ENCODE measurements at places on chromosomes 2 and 18. TPM values are rescaled to one million over a fixed set of nuclear protein-coding genes. Genes with fewer than 3 reads are reported as not detected.
A peak's percentile ranks its signal among the peaks of the same experiment; 100 is the strongest.

- peak; percentile 19 for DNase-seq
Observed at GRCh38 chr2:191569025-191569424, 108.9 kb upstream of the NABP1 start.

DNA sequence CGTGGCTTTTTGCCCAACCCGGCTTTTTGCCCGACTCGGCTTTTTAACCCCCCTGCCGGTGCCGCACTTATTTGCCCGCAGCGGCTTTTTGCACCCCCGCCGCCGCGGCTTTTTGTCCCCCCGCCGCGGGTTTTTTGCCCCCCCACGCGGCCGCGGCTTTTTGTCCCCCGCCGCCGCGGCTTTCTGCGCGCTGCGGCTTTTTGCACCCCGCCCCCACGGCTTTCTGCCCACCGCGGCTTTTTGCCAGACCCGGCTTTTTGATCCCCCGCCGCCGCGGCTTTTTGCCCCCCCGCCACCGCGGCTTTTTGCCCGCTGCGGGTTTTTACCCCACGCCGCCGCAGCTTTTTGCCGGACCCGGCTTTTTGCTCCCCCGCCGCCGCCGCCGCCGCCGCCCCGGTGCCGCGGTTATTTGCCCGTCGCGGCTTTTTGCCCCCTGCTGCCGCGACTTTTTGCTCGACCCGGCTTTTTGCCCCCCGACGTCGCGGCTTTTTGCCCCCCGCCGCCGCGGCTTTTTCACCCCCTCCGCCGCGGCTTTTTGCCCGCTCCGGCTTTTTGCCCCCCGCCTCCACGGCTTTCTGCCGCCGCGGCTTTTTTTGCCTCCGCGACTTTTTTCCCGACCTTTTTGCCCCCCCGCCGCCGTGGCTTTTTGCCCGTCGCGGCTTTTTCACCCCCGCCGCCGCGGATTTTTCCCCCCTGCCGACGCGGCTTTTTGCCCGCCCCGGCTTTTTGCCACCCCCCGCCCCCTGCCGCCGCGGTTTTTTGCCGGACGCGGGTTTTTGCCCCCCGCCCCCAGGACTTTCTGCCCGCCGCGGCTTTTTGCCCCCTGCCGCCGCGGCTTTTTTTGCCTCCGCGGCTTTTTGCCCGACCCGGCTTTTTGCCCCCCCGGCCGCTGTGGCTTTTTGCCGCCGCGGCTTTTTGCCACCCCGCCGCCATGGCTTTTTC lies 2786.5 kb downstream of the RPIA start:
- no peak for DNase-seq

- no peak for DNase-seq
Observed at GRCh38 chr2:130370490-130370889, 14.6 kb downstream of the PTPN18 start.

- DNase-seq, result no peak
Observed at GRCh38 chr2:178301649-178302238, 107.4 kb downstream of the OSBPL6 start.

DDX18 gene
- total RNA-seq, result 66.9 TPM

DNA sequence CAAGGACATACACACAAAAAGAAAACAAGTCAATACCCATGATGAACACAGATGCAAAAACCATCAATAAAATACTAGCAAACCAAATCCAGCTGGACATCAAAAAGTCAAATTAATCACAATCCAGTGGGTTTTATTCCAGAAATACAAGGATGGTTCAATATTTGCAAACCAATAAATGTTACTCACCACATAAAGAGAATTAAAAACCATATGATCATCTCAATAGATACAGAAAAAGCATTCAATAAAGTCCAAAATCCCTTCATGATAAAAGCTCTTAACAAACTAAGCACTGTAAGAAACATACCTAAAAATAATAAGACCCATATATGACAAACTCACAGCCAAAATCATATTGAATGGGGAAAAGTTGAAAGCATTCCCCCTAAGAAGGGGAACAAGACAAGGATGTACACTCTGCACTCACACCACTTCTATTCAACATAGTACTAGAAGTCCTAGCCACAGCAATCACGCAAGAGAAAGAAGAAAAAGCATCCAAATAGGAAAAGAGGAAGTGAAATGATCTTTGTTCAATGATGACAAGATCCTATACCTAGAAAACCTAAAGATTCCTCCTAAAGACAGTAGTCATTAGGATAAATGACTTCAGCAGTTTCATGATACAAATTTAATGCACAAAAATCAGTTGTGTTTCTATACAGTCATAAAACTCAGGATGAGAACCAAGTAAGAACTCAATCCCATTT lies 62.6 kb downstream of the TRAPPC8 start:
- no peak for DNase-seq

DNA sequence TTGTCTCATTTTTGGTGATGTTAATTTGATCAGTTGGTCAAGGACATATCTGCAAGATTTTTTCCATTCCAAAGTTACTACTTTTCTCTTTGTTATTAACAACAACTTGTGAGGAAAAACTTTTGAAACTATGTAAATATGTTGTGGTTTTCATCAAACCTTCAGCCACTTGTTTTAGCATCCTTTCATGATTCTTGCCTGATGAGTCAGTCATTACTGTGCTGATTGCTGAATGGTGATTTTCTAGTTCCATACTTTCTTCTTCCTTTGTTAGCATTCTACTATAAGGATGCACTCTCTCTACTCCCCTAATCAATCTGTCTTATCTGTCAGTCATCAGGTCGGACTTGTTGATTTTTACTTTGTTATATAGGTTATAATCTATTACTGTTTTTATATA lies 10.9 kb downstream of the TMEM87B start:
- peak; percentile 73 for DNase-seq

THSD7B gene
- total RNA-seq, result not detected

DNA sequence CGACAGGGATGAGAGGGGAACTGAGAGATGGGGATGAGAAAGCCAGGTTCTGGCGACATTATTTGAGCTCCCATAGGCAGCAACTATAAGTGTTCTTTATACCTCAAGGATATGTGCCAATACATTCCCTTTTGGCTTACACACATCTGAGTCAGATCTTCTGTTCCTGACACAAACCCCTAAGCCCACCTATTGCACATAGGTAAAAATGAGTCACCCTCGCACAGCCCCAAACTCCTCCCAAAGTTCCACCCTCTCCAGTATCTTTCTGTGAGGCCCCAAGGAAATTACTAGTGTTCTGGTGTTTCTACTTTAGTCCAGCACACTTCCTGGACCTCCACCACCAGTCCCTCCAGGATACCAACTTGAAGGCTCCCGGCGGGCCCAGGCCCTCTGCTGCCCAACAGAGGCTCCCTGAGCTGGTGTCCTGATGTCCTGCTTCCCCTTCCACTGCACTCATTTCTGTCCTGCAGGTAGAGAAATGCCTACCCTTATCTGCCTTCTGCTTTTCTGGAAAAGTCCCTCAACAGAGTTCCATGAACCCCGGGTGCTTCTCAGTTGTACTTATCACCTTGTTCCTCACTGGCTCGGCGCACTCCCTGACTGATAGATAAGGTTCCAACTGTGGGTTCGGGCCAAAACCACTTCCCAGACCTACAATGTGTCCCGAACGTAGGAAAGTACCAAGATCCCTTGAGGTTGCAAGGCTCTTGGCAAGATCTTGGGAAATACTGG lies 125.5 kb downstream of the EN1 start:
- DNase-seq, result no peak

DNA sequence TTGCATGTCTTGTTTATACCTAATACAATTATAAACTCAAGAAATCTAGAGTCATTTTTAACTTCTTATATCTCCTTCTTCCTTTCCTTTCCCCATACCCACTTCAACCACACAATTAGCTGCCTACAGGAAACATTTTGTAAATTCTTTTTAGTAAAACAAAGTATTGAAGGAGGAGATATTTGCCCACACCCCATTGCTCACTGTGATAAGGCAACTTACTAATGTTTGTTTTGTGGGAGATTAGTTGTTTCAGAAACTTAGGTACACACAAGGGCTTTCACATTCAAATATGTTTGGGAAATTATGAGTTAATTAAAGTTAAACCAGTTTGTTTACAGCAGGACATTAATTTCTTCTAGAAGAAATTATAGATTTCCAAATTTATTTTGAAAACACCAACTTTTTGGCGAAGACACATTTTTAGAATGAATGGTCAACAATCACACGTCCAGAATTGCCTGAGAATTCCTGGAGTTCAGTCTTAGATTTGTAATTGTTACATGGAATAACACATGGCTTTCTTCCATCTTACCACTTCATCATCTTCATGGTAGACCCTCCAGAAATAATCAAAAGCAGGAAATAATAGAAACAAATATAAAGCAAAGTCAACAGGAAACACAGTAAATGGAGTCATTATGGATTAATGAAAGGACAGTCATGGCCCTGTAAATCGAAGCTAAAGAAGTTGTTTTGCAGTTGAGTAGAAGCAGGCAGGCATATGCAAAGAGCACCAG lies 62.5 kb upstream of the RAB27B start:
- DNase-seq, result no peak

DNA sequence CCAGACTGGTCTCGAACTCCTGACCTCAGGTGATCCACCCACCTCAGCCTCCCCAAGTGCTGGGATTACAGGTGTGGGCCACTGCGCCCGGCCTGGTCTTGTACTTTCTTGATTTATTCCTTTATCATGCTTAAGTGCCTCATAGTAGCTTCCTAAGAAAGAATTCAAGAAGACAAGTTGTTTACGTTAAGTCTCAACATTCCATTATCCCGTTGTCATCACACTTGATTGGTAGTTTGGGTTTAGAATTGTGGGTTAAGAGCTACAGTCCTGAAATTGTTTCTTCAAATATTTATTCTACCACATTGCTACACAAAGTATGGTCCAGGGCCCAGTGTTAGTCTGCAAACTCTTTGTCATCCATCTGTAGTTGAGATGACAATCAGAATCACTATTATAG lies 194.0 kb downstream of the VWC2L start:
- DNase-seq, result peak; percentile 34

SP100 gene
- total RNA-seq, result 56.4 TPM

CTAGE1 gene
- not detected for total RNA-seq

DNA sequence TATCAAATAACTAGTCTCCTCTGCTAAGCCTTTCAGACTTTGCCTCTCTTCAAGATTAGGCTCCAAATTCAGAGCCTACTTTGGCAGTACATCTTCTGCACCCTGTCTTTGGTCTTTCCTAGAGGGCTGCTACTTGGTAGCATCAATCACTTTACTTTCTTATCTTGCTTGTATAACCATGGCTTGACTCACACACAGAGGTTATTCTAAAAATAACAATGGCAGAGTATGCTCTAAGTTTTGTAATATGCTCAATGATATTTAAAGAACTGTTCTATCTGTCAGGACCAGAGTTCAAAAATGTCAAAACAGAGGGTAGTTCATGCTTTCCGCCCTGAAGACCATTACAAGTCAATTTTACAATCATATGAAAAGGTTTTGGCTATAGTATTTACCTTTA lies 27.7 kb downstream of the THOC1 start:
- no peak for DNase-seq

- DNase-seq, result no peak
Observed at GRCh38 chr2:19815746-19816145, 86.0 kb downstream of the TTC32 start.

DNA sequence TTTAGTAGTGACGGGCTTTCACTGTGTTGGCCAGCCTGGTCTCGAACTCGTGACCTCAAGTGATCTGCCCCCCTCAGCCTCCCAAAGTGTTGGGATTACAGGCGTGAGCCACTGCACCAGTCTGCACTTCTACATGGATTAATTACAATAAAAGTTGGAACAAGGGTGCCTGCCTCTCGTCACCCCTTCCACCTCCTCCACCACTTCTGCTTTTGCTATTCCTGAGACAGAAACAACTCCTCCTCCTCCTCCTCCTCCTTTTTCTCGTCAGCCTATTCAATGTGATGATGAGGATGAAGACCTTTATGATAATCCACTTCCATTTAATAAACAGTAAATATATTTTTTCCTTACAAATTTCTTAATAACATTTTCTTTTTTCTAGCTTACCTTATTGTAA lies 35.2 kb downstream of the SRBD1 start:
- DNase-seq, result no peak

GRCh38 chr2:239156516-239157265 lies 244.1 kb downstream of the HDAC4 start:
- DNase-seq, result no peak

TBR1 gene
- not detected for total RNA-seq

- DNase-seq, result no peak
Observed at GRCh38 chr2:29760008-29760407, 161.4 kb downstream of the ALK start.

MYO1B gene
- 108 TPM for total RNA-seq

DNA sequence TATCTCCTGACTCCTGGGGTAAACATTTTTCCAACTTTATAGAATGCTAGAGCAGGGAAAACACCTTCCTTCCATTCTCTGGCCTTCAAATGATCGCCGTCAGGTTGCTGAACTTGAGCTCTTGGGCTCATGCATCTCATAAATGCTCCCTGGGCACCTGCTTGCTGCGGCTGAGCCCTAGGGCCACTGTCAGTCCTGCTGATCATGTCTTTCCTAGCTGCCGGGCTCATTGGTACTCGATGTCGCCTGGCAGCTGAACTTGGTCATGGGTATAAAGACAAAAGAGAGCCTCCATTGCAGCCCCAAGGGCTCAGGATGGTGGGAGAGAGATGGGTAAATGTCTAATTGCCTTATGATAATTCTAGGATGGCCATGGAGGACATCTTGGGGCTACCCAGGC lies 80.6 kb downstream of the HS1BP3 start:
- no peak for DNase-seq

- peak; percentile 89 for DNase-seq
Observed at GRCh38 chr2:105324732-105325131, 4.8 kb downstream of the TGFBRAP1 start.

KCNS3 gene
- total RNA-seq, result 1.1 TPM

DNA sequence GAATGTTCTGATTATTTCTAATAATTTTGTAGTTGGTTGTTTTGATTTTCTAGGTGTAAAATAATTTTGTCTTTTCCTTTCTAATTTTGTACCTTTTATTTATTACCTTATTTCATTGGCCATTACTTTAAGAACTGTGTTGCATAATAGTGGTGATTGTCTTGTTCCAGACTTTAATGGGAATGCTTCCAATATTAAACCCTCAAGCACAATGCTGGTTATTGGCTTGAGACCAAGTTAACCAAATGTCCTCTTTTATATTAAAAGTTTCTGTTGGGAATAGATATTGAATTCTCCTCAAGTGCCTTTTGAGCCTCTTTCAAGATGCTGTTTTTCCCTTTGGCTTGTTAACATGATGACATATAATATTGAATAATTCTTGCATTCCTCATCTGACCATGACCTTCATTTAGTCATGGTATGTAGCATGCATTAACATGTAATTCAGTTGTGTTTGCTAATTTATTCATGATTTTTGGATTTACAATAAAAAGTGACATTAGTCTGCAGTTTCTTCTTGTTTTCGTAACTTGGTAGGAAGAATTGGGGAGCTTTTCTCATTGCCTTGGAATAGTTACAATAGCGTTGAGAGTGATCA lies 141.7 kb downstream of the DIS3L2 start:
- DNase-seq, result peak; percentile 55

AKAIN1 gene
- not detected for total RNA-seq

DNA sequence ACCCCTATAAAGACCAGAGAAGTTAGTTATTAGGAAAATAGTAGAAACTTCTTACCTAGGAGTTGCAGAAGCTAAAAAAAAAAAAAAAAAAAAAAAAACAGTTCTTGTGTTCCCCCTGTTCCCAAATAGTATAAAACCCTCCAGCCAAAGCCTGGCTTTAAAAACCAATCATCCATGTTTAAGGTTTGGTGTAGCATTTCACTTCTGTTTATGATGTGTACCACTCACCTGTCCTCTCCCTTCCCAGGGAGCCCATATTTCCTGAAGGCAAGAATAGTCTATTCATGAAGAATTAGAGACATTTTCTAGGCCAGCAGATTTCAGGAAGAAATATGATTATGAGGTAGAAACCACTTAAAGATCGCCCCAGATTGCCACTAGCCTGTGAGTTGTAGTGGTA lies 273.6 kb downstream of the SETBP1 start:
- no peak for DNase-seq

COLEC11 gene
- total RNA-seq, result not detected

RAMP1 gene
- 13.5 TPM for total RNA-seq

GRCh38 chr2:231513746-231514224 lies 16.5 kb downstream of the NMUR1 start:
- no peak for DNase-seq
